ENCODE measurements at places on chromosomes 12 and 14.

DNA sequence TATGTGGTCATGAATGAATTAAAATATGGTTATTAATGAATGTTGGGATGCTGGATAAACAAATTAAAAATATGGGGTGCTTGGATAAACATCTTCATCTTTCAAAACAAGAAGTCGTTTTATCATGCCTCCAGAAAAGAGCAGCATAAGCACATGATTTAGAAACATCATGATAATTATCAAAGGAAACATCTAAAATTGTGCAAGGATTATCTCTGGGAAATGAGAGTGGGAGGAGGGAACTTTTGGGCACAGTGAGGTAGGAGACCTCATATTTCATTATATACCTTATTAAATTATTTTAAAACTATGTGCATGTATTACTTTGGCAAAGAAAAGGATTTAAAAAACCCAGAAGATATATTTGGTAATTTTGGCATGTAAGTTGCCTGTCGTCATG is 8.9 kb downstream of the C3AR1 start:
- DNase-seq: no peak

GRCh38 chr14:95953111-95953724 is 76.6 kb downstream of the TUNAR start:
- DNase-seq: no peak

GRCh38 chr14:55800156-55800785 is 220.3 kb downstream of the KTN1 start:
- no peak for DNase-seq

DNA sequence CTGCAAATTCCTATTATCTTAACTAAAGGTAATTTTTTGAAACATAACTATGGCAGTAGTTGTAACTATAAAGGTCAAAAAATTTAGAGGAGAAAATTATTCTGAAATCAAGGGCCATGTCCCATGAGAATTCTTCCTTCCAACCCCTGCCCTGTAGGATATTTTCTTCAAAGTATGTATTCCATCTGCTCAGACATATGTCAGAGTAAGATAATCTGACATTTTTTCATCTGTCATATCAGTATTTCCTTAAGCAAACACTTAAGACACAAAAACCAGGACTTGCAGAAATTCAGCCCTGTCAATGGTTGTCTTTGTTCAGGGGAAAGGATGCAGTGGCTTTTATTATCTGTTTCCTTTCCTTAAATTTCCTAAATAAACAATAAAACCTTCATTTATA is 36.3 kb downstream of the ACSS3 start:
- DNase-seq: no peak

DNA sequence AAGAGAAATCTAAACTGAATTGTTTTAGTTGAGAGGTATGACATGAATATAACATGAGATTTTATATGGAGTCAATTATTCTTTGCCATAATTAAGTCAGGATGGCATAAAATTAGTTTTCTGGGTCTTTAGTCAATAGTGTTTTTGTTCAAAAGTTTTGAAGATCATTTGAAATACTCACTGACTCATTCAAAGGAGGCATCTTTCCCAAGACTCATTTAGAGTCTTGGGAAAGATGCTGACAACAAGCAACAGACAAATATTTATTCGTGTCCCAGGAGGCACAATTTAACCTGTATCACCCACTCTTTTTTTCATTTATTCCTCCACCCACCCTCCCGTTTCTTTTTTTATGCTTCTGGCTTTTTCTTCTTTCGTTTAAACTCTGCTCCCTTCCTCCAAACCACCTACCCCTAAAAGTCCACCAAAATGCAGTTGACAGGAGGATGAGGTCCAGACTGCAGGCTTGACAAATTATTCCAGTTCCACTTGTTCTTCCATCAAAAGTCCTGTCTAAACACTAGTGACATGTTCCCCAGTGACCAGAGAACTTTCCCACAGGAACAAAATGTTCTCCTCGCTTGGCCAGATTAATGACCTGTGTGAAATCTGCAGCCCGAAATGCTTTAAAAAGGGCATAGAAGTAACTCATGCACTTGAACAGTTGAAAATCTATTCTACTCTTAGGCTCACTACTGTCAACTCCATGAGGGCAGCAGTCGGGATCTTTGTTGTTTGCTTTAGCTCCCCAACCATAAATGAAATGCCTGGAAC is 43.3 kb upstream of the CSRP2 start:
- no peak for DNase-seq

All from NCI-H1694 (cell line).